ENCODE measurements at places on chromosomes 4 and X.

- DNase-seq: no peak
These were observed 62.3 kb downstream of the UCHL1 start for GRCh38 chr4:41318839-41319530.

- DNase-seq: no peak
These were observed 87.4 kb upstream of the MID1 start for GRCh38 chrX:10707773-10708172.

GRCh38 chr4:133152330-133152821, 3.3 kb downstream of the PCDH10 start:
- no peak for DNase-seq

GRCh38 chr4:164251257-164251656, 502.7 kb upstream of the SMIM31 start:
- no peak for DNase-seq

- DNase-seq: peak; percentile 6
These were observed 176.9 kb downstream of the PDHA2 start for GRCh38 chr4:96016634-96017299.

GRCh38 chr4:180557950-180558349, 1685.3 kb upstream of the TENM3 start:
- no peak for DNase-seq

DNA sequence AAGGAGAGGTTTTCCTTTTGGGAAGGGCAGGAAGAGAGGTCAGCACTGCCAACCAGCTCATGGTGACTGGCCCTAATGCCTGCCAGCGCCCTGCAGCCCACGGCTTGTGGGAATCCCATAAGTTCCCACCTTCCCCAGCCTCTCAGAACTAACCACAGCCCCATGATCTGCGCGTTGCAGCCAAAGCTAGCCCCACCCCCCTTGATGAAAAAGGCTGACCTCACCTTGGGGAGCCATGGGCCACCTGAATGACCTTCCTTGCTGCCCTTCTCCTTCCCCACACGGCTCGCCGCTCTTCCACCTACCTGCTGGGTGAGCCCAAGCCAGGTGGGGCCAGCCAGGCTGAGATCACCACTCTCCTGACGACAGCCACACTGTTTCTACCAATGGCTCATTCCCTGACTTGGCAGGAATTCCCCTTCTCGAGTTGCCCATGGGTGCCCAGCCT, 3.9 kb upstream of the ELF4 start:
- no peak for DNase-seq

DNA sequence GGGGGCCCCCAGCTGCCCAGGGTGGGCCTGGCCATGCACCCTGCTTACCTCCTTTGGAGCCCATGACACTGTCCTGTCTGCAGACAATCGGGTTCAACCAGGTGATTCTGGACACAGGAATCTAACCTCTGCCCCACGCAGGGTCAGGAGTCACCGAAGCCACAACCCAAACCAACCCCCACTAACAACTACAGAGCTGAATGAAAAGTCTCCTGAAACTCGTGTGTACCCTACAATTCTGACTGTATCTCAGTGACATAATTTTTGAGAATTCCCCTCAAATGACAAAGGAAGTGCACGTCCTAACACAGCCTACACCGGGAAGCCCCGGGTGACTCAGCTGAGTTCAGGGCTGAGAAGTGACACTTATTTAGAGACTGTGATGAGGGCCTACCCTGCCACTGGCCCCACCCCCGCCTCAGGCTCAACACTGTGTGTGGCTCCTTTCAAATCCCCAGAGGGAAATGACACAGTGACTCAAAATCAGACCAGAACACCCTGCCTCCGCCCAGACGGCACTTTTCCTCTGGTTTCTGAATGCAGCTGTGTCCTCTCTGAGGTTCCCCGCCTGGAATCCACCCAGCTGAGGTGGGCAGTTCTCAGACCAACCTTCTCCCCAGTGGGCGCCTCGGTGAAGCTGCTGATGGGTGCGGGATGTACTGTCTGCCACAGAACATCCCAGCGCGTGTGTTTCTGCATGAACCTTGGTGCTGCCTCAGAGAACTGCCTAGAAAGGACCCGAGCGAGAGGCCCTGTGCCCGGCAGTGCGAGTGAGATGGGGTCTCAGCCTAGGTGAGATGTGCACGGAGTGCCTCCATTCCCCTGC, 9.9 kb downstream of the TNIP2 start:
- DNase-seq: peak; percentile 95

GRCh38 chr4:149708513-149709130, 107.0 kb downstream of the IQCM start:
- DNase-seq: no peak

Data from GM13977 (cell line).